ENCODE measurements at places on chromosomes 7 and 10.

DNA sequence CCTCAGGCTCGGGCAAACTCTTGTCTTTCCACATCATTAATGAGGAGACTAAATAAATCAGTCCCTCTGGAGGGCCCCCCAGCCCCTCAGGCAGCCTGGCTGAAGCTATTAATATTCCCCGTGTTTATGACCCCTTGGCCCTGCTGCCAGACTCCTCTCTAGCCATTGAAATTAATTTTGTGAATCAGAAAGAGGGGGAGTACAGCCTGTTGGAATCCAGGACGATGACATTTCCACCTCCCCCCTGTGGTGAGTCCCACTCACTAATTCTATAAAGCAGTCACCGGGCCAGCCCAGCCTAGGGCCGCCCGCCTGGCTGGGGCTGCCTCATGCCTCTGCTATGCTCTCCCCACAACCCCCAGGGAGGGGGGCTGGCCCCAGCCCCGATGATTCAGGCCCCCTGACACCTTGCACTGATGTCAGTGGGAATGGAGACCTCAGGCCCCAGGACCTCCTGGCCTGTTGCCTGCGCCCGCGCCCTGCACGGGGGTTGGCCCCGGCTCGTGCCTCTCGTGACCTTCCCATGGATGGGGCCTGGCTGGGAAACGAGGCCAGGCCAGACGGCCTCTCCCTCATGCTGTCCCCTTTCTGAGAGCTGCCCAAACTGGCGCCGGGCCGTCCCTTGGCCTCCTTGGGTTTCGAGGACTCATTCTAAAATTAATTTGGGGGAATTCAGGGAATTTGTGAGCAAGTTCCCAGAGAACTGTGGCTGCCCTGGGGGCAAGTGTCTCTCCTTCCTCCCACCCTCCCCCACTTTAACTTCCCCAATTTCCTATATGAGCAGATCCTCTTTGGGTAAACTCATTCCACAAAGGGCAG lies 34.0 kb downstream of the TMEM270 start:
- no peak for DNase-seq

DNA sequence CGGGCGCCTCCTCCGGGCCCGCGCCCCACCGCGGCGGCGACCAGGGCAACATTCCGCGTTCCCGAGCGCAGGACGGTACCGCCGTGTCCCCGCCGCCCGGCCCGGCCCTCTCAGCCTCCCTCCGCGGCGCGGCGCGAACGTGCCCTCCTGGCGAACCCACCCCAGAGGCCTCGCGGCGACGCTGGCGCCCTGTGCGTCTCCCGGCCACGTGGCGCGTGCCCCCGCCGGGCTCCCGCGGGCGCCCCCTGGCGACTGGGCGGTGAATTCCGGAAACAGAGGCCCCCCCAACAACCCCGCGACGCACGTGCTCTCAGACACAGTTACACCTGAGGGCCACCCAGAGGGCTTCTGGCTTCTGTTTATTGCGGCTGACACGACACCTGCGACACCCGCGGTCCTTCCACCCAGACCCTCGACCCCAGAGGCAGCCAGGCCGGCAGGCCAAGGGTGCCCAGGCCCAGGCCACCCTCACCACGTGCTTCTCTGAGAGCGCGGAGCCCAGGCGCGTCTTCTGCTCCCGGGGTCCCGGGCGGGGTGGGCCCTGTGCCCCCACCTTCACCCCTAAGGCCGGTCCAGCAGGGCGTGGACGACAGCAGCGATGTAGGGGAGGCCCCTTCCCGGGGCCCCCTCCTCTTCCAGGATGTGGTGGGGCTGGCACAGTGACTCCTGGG lies at the start of gene SAP25:
TSS of gene SAP25 (minus strand) at position 210 of the 671 bp plus-strand sequence. CDS start at position 52, 158 bp downstream.
- no peak for DNase-seq

DNA sequence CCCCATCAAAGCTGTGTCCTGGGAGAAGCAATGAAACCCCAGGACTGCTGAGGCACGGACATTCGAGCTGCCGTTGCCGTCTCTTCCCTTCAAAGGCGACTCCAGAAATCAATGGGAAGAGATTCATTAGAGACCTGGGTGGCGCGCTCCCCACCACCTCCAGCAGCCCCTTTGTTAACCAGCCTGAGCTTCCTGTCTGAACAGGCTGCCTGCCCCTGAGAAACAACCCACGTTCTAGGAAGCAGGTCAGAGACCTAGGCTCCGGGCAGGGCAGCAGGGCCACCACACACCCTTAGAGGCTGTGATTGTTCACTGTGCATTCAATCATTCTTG lies 110.9 kb upstream of the PPIF start:
- no peak for DNase-seq

GRCh38 chr10:115402699-115403098 lies 309.5 kb downstream of the ATRNL1 start:
- no peak for DNase-seq

GRCh38 chr10:19964625-19965024 lies 148.4 kb downstream of the PLXDC2 start:
- DNase-seq = no peak

GRCh38 chr7:32256811-32257210 lies 186.6 kb upstream of the PDE1C start:
- DNase-seq = no peak

GRCh38 chr10:49139846-49140195 lies 6.0 kb upstream of the FAM170B start:
- DNase-seq = no peak

DNA sequence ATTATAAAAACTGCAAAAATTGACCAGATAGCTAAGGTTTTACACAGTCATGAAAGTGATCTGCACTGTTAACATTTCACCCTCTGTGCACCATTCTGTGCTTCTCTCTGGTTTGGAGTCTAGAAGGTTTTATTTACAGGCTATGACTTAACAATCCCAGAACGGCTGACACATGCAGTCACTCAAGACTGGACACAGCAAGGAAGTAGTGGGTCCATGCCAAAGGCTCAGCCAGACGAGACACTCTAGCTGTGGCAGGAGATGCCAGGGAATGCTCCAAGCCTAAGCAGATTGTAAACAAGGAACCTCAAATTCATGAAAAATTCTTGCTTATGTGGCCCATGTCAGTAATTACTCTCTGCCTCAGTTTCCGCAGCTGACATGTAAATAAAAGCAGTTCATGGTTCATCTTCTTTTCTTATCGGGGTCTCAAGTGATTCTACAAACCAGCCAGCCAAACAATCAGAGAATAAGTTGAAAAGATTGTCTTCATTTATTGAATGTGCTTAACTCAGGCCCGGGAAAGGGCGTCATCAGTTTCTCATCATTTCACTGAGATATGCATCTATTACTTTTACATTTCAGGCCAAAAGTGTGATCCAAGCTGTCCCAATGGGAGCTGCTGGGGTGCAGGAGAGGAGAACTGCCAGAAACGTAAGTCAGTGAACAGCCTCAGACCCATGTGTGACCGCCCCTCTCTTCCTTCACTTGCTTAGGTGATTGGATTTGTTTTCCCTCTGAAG lies 132.1 kb downstream of the EGFR start:
- DNase-seq = no peak

DNA sequence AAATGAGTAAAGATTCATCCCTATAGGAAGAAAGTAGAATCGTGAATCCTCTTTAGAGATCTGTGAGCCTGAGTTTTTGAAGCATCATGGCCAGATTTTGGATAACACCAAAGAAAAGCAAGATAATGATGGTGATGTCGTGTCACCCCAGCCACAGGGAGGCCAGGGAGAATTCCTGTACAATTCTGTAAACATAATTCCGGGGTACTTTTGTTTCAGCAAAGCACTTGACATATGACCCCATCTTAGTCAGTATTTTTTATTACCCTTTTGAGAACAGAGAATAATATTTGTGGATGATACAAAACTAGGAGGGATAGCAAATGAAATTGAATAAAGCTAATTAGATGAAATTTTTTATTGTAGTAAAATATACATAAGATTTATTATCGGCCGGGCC lies 33.8 kb downstream of the NACAD start:
- no peak for DNase-seq

- DNase-seq = no peak
Observed at GRCh38 chr7:30970594-30971094, 6.9 kb downstream of the GHRHR start.

DNA sequence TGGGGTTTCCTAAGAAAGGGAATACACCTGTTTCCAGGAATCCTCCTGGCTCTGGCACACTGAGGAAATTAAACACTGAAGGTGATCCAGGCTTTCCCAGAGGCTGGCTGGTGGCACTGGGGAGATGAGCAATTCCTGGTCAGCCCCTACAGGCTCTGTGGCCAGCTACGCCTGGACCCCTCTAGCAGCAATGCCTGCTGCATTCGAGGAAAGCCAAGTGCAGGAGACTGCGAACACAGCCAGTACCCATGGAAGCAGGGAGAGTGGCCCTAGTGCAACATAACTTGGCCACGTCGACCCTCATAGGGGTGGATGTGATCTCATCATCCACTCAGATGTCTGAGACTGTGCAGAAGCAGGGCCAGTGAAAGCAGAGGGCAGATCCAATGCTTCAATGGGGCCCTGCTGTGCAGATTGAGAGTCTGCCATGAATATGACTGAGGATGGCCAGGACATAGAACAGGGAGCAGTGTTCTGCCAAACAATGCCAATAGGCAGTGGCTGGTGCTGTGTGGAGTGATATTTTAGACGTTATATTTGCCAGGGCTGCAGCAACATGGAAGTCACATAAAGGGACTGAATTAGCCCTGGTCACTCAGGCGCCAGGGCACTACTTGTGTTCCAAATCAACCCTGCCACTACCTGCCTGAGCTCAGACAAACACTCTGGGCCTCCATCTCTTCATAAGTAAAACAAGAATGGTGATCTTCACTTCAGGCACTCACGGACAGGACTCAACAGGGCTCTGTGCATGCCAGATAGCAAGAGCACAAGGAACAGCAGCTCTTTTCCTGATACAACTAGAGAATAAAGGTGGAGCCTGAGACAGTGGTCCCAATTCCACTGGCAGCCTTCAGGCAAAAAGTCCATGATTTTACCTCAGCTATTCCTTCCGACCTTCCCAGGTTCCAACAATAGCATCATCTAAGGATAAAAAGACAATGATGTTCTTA lies 2.4 kb downstream of the ZNF488 start:
- DNase-seq = no peak

DNA sequence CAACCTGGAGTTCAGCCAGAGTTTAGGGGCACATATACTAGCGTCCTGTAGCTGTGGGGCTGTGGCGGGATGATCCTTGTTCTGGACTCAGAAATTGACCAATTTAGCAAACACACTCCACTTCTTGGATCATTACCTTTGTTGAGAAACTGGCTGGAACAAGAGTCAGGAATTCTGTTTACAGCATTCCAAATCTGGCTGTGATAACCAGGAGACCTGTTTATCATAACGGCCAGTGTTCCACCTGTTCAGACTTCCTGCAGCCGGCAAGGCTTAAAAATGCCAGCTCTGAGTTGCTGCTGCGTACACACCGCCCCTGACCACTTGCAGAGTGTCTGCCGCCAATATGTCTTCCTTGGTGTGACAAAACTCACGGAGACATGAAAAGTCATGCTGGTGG lies 64.8 kb downstream of the ARMC3 start:
- DNase-seq = no peak

DNA sequence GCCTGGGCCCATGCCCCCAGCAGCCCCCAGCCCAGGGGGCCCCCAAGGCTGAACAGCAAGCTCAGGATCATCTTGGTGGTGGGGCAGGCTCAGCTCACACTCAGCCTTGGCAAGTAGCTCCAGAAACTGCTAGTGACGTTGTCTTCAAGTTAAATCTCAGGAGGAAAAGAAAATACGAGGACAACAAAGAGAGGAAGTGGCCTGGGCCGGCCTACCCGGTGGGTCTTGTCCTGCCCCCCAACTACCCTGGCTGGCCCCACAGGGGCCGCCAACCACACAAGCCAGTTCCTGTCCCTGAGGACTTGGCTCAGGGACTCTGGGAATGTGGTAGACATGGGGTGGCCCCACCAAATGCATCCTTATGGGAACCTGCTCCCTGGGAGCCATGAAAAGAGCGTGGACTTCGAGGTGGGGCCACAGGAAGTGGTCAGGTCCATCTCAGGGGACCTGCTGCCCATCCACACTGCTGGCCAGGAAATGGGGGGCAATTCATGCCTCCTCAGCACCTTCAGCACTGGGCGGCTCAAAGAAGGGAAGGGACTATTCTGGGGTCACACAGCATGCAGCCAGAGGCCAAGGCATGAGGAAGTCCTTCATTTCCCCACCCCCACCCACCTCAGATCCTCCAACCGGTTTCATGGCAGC lies at the start of gene MMRN2:
TSS of gene MMRN2 (minus strand) at position 145 of the 645 bp plus-strand sequence. CDS start at position 71, 74 bp downstream.
- DNase-seq = no peak

DNA sequence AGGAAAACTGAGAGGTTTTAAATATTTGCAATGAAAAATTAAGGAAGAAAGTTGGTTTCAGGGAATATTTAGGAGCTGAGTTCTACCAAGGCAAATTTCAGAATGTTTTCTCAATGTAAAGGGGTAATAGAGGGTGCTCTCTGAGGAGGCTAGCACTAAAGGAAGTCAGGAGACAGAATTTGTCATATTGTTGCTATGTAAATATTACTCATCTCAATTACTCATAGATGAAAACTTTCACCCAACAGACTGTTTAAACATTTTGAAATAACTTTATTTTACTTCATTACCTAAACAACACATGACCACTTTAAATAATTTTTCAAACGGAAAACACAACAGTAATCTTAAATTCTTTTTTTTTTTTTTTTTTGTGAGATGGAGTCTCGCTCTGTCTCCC lies 274.8 kb upstream of the NRG3 start:
- no peak for DNase-seq

DNA sequence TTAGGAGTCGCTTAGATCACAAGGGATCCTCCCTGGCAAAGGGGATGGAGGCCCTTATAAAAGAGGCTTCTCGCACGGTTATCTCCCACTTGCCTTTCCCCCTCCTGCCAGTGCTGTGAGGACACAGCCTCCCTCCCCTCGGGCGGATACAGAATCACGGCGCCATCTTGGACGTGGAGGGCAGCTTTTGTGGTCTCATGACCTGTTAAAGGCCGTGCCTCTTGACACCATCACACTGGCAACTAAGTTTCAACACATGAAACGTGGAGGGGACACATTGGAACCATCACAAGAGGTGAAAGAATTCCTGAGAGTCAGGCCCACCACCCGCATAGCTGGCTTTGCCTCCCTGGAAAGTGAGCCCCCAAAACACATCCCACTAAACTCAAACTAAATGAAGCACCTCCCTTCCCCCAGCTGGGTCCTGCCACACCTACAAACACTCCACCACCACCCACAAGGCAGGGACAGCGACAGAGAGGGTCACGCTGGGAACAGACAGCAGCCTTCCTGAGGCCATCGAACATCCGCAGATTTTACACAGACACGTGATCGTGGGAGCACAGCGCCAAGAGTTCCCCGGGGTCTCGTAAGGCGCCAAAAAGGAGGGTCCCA lies 110.6 kb downstream of the TCERG1L start:
- no peak for DNase-seq

- DNase-seq = no peak
Observed at GRCh38 chr7:18262058-18262457, 233.5 kb upstream of the HDAC9 start.

DNA sequence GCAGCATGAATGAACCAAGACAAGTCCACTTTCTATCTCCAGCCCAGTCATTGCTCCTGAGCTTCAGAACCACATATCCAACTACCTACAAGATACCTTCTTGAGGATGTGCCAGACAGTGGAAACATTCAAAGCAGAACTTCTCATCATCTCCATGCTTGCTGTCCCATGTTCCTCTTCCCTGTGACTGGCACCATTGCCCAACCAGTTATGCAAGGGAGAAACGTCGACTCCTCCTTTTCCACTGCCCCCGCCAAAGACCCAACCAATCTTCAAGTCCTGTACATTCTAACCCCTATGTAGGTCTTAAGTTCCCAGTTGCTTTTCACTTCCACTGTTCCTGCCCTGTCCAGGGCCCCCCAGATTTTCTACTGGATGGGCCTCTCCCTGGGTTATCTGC lies 225.7 kb downstream of the RPS24 start:
- DNase-seq = no peak

All from GM18507 (cell line).